Stimulated activated CD4-positive, alpha-beta T cell treated with anti-CD3 and anti-CD28 coated beads, Interleukin-12 subunit alpha, Interleukin-12 subunit beta, amount 100 ng/mL, for 24 hours (primary cell): ENCODE measurements at places on chromosomes 6 and 20.

DNA sequence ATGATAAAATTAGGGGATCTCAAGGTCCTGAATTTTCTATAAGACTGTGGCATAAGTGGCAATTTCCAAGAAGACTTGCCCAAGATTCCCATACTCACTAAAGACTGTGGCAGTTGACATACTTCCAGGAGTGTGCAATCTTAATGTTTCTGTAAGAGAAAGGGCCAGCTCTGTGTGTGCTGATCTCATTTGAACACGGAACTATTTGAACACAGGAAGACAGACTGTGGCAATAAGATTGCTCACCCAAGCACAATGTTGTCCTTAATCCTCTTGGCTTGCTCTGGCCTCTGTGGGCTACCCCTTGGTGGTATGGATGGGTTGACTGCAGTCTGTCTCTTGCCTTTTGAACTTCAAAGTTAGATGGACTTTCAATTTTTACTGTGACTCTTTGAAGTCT, 151.4 kb downstream of the PHF3 start:
- DNase-seq = no peak

- DNase-seq = no peak
Measured at GRCh38 chr6:3499603-3500002, 42.8 kb upstream of the SLC22A23 start.

GRCh38 chr6:76644231-76644630, 571.8 kb upstream of the IMPG1 start:
- DNase-seq = no peak

DNA sequence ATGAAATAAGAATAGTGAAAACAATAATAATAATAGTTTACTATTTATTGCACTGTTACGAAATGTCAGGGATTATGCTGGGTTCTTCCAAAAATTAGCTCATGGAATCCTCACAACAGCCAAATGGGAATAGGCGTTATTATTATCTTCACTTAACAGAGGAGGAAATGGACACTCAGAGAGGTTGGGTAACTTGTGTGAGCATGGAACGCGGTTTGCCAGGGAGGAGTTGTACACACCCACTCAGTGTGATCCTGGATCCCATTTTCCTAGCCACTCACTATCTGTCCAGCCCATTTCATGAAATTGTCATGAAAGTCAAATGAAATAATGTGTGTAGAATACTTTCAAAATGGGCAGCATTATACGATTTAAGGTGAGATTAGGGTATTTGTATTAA, 4.6 kb downstream of the NELFCD start:
- no peak for DNase-seq

- no peak for DNase-seq
Measured at GRCh38 chr6:158573542-158573931, 13.6 kb downstream of the TMEM181 start.

DNA sequence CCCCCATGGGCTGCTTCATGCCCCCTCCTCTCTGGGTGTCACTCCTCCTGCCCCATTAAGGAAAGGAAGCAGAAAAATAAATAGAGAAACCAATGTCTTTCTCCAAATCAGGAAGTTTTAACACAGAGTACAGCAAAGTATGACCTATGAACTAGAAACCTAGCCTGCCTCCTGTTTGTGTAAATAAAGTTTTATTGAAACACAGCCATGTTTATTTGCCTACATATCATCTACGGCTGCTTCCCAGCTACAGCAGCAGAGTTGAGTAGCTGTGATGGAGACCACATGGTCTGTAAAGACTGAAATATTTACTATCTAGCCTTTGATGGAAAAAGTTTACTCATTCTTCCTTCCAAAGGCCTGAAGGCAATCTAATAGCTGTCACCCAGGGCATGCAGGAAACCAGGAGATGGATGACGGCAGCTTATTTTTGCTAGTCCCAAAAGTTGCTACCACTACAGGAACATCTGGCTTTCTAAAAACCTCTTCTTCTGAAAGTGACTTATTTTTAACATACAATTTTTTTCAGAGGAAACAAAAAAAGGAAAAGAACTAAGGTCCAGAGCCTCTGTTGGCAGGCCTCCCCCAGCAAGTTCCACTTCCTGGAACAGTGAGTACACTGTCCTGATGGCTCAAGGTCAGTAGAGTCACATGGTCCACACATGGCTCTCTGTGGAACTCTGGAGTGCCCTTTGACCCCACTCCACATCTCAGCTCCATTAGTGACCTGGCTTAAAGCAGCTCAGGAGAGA, 287.8 kb downstream of the PTPRT start:
- DNase-seq = no peak

GRCh38 chr6:39075807-39076622, 27.4 kb downstream of the GLP1R start:
- DNase-seq = no peak

DNA sequence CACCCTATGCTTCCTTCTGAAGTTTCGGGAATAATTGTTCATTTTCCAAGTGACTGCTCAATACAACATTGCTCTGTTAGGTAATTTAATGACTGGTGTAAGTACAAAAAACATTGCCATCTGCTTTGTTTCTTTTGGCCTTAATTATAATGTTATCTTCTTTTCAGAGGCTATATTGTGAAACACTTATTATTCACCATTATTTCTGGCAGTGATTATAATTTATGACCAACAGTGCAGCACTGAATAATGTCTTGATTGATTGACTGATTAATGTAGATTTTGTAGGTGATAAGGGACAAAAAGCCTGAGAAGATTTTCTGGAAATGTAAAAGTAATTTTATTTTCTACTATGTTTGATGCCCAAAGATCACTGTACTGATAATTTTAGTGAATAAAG, 377.7 kb downstream of the PLCB1 start:
- no peak for DNase-seq

GRCh38 chr6:52990342-52990741, 4.7 kb downstream of the GSTA4 start:
- DNase-seq = no peak

GRCh38 chr20:62741191-62741691, 32.6 kb downstream of the NTSR1 start:
- no peak for DNase-seq

- DNase-seq = no peak
Measured at GRCh38 chr6:13038315-13038714, 290.0 kb downstream of the TBC1D7 start.

GRCh38 chr6:20483887-20484497, 50.3 kb upstream of the CDKAL1 start:
- DNase-seq = no peak
